ENCODE measurements at places on chromosomes 6 and 20.

DNA sequence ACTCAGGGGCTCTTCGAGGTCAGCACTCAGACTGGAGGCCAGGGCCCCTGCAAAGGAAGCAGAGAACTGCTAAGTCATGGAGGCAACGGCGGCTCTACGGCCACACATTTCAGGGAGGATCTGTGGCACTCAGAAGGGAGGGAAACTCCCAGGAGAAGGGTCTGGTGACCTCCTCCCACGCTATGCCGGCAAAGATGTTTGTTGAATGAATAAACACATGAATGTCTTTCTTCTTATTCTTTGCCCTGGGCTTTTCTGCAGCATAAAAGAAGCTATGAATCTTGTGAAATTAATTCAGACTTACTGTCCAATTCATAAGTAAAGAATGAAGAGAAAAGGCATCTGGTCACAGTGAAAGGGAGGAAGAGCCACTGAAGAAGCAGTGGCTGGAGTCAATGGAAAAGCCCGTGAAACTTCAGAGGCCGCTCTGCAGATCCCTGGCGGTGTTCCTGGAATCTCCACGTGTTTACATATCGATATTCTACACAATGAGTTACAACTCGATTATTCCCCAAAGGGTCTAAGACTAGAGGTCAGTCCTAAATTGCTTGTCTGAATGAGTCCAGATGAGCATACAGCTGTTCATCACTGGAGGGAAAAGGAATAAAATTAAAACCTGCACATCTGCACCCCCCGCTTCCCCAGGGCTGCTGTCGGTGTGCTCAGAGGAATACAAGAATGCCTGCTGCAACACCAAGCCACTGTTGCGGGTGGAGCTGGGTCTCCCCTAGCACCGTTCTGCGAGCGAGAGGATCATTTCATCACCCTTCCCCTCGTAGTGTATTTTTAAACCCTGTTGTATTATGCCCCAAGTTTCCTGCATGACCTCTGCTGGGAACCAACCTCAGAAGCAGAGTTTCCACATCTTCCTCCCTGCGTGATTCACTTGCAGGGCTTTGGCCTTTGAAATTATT is 25.6 kb downstream of the INSM1 start:
- no peak for DNase-seq

- DNase-seq: no peak
Observed at GRCh38 chr6:107847844-107848802, 24.0 kb upstream of the SCML4 start.

GRCh38 chr6:161273274-161273751 is 548 bp downstream of the AGPAT4 start:
- DNase-seq: no peak

DNA sequence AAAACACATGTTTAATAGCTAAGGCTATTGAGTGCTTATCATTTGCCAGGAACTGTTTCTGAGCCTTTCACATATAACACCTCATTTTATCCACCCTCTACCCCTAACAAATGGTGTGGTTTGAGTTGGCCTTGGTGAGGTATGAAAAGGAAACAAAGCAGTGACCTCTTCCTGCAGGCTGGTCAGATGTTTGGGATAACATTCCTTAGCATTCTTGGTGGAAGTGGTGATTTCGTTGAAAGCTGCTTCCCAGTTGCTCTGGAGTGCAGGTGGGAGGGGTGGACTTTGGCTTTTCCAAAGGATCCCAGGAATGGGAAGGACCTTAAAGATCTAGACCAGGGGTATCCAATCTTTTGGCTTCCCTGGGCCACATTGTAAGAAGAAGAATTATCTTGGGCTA is 41.3 kb downstream of the CARMIL1 start:
- DNase-seq: no peak

- no peak for DNase-seq
Observed at GRCh38 chr20:30412972-30413371, 844.5 kb upstream of the DEFB115 start.

GRCh38 chr6:154737424-154737823 is 4.2 kb downstream of the SCAF8 start:
- no peak for DNase-seq

- no peak for DNase-seq
Observed at GRCh38 chr6:155200012-155200411, 63.8 kb upstream of the CLDN20 start.

DNA sequence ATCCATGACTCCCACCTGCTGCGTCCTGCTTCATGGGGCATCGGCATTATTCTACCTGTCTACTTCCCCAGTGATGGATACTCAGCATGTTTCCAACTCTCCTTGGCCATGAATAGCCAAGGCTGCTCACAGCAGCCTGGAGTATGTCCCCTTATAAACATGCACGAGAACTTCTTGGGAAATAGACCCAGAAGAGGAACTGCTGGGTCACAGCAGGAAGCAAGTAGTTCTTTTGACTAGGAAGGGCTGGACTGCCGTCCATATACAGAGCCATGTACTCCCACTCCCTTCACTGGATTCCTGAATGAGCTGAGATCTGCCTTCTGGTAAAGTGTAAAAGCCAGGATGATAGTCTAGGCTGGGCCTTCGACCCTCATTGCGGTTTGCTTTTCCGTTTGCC is 106.3 kb upstream of the KCNK16 start:
- no peak for DNase-seq

GRCh38 chr6:96775727-96776400 is 61.4 kb downstream of the GPR63 start:
- DNase-seq: no peak

DNA sequence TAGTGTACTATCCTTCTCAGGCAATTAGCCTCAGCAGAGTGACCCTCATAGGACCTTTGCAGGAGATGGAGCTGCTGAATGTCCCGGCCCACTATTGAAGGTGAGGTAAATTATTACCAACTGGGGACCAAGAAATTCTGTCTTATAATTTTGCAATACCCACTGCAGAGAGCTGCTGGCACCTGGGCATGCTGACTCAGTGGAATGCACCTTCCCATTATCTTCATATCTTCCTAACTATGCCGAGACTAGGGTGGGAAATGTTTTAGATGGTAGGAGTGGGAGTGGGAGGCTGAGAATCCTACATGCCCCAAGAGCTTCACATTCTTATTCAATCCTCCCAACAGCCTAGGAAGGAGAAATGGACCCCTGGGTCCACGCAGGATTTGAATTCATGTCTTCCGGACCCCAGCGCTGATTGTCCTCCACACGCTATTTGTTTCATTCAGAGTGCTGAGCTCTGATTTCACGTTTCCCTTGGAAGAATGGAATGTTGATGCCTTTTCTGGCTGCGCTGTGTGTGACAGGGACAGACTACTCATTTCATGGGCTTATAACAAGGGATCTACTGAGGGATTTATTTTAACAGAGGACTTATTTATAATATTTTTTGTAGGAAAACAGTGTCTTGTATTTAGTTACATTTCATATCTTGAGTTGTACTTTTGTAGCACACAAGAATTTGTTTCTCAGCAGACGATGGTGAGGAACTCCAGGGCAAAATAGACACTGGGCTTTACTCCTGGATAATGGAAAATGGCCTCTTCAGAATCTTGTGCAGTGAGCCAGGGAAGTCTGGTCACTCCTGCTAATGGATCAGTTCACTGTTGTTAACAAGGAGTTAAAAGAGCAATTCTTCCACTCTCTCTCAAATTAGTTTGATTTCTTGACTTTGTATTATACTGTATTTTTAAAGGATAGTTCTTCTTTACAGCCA is 66.4 kb downstream of the FYN start:
- DNase-seq: no peak

- DNase-seq: no peak
Observed at GRCh38 chr6:160319246-160319645, 28.9 kb upstream of the SLC22A3 start.

GRCh38 chr20:32467506-32468312 is 109.6 kb downstream of the ASXL1 start:
- DNase-seq: no peak

DNA sequence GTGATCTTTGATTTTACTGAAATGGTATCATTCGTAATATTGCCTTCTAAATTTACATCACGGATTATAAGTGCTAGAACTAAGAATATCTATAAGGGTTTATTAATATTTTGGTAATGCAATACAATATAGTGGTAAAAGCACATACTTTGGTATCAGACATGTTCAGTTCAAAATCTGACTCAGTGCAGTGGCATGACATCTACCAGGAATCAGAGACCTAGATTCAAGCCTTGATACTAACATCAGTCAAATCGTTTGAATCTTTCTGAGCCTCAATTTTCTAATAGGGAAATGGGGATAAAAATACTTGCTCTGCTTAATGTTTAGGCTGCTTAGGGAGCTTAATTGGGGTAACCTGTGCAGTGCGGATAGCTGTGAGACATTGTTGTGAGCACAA is 488.0 kb downstream of the BCKDHB start:
- no peak for DNase-seq

- no peak for DNase-seq
Observed at GRCh38 chr6:6843057-6843627, 254.6 kb downstream of the LY86 start.

DNA sequence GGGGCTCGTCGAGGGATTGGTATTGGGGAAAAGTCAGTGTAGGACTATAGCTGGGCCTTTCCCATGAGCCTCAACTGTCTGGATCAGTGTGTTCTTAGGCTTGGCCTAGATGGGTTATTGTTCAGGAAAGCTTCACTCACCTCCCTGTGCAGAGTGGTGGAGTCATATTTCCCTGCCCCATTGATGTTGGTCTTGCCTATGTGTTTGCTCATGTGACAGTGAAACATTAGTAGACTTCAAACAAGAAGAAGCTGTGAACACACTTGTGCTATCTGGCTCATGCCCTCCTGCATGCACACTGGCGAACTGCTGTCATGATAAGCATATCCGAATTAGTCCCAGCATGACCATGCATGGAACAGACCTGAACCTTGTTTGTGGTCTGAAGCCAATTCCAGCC is 171.1 kb downstream of the DHX35 start:
- DNase-seq: no peak

GRCh38 chr6:3484946-3485345 is 28.1 kb upstream of the SLC22A23 start:
- no peak for DNase-seq

DNA sequence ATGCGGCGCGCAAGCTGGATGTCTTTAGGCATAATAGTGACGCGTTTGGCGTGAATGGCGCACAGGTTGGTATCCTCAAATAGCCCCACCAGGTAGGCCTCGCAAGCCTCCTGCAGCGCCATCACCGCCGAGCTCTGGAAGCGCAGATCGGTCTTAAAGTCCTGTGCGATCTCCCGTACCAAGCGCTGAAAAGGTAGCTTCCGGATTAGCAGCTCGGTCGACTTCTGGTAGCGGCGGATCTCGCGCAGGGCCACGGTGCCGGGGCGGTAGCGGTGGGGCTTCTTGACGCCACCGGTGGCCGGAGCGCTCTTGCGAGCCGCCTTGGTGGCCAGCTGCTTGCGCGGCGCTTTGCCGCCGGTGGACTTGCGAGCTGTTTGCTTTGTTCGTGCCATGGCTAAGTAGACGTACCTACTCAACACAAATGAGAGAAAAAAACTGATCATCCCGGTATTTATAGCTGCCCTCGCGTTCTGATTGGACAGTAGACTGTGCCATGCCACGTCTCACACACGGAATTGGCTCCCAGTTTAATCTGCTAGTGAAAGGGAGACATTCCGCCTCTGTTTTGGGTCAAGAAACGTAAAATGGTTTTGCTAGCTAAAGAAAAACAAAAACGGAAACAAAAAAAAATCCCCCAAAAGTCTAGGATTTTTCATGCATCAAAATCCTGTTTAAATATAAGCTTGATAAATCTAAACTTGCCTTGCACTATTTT is 40.1 kb downstream of the OR2B2 start:
- peak; percentile 89 for DNase-seq

DNA sequence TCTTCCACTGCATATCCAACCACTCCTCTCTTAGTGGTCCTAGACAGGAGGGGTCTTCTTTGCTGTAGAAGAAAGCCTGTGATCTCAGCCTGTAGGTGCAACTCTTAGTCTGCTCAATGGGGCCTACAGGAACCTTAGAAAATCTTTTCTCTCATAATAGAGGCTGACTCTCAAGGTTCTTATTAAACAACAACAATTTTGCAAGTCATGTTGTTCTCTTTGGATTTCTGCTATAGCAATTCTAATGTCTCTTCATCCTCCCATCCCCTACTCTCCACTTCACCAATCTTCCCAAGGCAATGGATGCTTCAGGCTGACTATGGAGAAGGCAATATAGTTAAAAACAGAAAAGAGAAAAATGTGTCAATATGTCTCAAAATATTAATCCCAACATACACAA is 40.8 kb upstream of the SPTLC3 start:
- DNase-seq: no peak

- DNase-seq: no peak
Observed at GRCh38 chr6:28368522-28368921, 18.8 kb downstream of the ZKSCAN3 start.

DNA sequence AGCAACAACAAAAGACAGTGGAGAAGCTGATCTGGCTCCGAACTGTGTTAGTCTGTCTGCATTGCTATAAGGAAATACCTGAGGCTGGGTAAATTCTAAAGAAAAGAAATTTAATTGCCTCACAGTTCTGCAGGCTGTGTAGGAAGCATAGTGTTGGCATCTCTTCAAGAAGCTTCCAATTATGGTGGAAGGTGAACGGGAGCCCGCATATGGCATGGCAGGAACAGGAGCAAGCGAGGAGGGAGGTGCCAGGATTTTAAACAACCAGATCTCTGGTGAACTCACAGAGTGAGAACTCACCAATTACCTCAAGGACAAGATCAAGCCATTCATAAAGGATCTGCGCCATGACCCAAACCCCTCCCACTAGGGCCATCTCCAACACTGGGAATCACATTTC is 293.5 kb downstream of the SMOC2 start:
- DNase-seq: peak; percentile 46

GRCh38 chr20:22008456-22008855 is 303.0 kb downstream of the PAX1 start:
- no peak for DNase-seq

GRCh38 chr6:162200041-162200440 is 527.5 kb downstream of the PRKN start:
- DNase-seq: no peak

DNA sequence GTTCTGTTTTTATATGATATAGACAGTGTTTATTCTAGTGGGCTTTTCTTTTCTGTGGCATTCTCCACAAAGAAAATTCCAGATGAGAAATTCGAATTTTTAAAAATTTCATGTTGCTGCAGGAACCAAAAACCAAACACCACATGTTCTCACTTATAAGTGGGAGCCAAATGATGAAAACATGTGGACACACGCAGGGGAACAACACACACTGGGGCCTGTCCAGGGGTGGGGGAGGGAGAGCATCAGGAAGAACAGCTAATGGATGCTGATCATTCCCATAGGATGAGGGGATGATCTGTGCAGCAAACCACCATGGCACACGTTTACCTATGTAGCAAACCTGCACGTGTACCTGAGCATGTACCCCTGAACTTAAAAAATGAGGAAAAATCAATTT is 499.0 kb upstream of the SLC35B3 start:
- DNase-seq: no peak

- DNase-seq: no peak
Observed at GRCh38 chr20:1894471-1894950, 696 bp upstream of the SIRPA start.

- no peak for DNase-seq
Observed at GRCh38 chr20:4411744-4412143, 310.0 kb upstream of the PRND start.

DNA sequence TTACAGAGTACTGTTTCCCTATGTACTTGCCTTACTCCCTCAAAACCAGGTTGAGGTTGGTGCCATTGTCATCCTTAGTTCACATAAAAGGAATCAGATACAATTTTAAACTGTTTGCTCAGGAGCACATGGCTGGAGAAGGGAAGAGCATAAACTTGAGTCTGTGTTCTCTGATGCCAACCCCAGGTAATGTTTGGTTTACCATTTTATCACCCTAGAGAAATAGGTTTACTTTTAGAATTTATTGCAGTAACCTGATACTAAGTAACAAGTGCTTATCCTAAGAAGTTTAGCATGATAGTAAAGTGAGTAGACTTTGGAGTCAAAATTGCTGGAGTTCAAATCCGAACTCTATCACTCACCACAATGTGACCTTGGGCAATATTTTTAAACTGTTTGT is 86.3 kb downstream of the RFPL4B start:
- DNase-seq: no peak

All from NCI-H187 treated with DMSO at 0.1 percent for 48 hours (cell line).